ENCODE measurements at places on chromosomes 1 and 21. TPM values are rescaled to one million over a fixed set of nuclear protein-coding genes. Genes with fewer than 3 reads are reported as not detected.

LCE1D gene
- not detected for polyA plus RNA-seq

HSD3B2 gene
- not detected for polyA plus RNA-seq

ELAPOR1 gene
- 0.52 TPM for polyA plus RNA-seq

DNA sequence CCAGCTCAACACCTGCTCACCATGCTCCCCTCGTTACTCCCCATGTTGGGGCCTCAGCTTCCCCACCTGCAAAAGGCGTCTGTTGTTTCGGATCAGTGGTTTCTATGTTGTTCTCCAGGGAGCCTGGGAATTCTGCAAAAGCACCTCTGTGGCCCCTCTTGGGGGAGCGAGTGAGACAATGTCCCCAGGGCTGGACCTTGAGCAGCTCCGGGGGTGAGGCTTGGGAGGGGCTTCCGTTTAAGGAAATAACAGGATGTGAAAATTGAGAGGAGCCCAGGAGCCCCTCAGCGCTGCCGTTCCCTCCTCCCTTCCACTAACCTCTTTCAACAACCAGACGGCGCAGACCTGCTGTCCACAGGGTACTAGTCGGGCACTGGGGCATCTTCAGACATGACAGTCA lies 98.5 kb upstream of the IFFO2 start:
- DNase-seq, result no peak

- no peak for DNase-seq
Measured at GRCh38 chr1:38061883-38062328, 15.3 kb upstream of the POU3F1 start.

GRCh38 chr1:58977598-58977997 lies 193.8 kb upstream of the JUN start:
- DNase-seq, result no peak

- no peak for DNase-seq
Measured at GRCh38 chr1:154145986-154146385, 8.9 kb downstream of the NUP210L start.

GRCh38 chr1:2933431-2934155 lies 87.7 kb upstream of the ACTRT2 start:
- no peak for DNase-seq
